Mesenchymal stem cell (in vitro differentiated cells and primary cell): ENCODE measurements at places on chromosomes 4 and X.

GRCh38 chr4:57550198-57550597, 440.0 kb upstream of the IGFBP7 start:
- DNase-seq = no peak
- no peaks in the 10 kb centered on the region for H3K4me1 ChIP-seq
- H3K36me3 ChIP-seq = no peaks in the 10 kb centered on the region

GRCh38 chr4:3607690-3608552, 75.7 kb upstream of the LRPAP1 start:
- DNase-seq = no peak
- no peaks in the 10 kb centered on the region for H3K27me3 ChIP-seq
- H3K4me1 ChIP-seq = peaks cover 2% of the 10 kb centered on the region
- no peak overlapping the region for H3K4me3 ChIP-seq
- H3K36me3 ChIP-seq = no peaks in the 10 kb centered on the region

DNA sequence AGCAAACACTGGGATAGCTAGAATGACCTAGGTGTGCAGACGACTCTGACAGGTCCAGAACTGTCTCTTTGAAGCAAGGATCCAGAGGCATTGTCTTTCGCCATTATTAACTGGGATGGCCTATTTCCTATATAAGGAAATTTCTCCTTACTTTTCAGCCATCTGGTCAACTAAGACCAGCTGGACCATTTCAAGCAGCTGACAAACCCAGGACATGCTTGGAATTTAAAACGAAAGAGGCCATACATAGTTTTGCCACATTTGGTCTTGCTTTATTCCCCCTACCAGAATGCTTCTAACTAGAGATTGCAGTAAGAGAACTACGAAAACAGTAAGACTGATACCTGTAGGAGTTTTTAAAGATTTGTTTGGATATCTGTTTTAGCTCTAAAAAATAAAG, 87.0 kb downstream of the GLRA2 start:
- no peaks in the 10 kb centered on the region for H3K36me3 ChIP-seq
- no peaks in the 10 kb centered on the region for H3K27me3 ChIP-seq
- no peaks in the 10 kb centered on the region for H3K4me1 ChIP-seq
- peak; percentile 8 for DNase-seq
- H3K27ac ChIP-seq = no peak overlapping the region

- no peak overlapping the region for H3K4me3 ChIP-seq
- DNase-seq = no peak
- H3K27ac ChIP-seq = no peak overlapping the region
Observed at GRCh38 chrX:44032479-44032878, 59.3 kb upstream of the NDP start.

GRCh38 chr4:160406263-160406825, 1303.5 kb downstream of the RAPGEF2 start:
- DNase-seq = no peak
- no peaks in the 10 kb centered on the region for H3K27me3 ChIP-seq
- no peak overlapping the region for H3K4me3 ChIP-seq
- H3K4me1 ChIP-seq = no peaks in the 10 kb centered on the region

GRCh38 chr4:44661940-44662622, 10.7 kb upstream of the YIPF7 start:
- no peaks in the 10 kb centered on the region for H3K36me3 ChIP-seq
- H3K4me1 ChIP-seq = no peaks in the 10 kb centered on the region
- no peak overlapping the region for H3K4me3 ChIP-seq
- no peak for DNase-seq
- H3K27me3 ChIP-seq = no peaks in the 10 kb centered on the region

DNA sequence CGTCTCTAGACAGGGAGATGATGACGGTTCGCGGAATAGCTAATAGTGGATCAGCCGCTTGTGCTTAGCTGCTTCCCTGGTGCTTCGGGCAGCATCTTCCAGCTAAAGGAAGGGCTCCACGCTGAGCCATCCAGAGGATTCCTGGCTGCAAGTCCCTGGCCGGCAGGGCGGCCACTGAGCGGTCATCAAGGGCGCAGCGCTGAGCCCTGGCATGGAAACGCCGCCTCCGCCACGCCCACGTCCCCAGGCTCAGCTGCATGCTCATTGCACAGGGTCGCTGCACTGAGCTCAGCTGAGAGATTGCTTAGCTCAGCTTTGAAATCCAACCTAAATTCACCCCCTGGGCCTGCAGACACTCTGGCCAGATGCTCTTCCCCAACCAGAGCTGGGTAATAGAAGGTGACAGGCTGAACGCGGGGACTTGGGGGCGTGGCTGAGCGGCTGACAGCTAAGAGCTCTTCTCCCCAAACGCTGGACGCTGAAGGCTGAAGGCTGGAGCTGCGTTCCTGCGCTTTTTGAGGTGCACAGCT, 118.2 kb upstream of the KIT start:
- peak overlapping the region; percentile 72 for H3K4me3 ChIP-seq
- no peaks in the 10 kb centered on the region for H3K36me3 ChIP-seq
- no peak overlapping the region for H3K27ac ChIP-seq
- no peaks in the 10 kb centered on the region for H3K27me3 ChIP-seq

- no peak overlapping the region for H3K4me3 ChIP-seq
- no peaks in the 10 kb centered on the region for H3K36me3 ChIP-seq
- no peaks in the 10 kb centered on the region for H3K4me1 ChIP-seq
- peak; percentile 65 for DNase-seq
- no peak overlapping the region for H3K27ac ChIP-seq
Observed at GRCh38 chr4:40211224-40212185, 14.7 kb downstream of the RHOH start.

- DNase-seq = peak; percentile 75
- no peak overlapping the region for H3K27ac ChIP-seq
- no peaks in the 10 kb centered on the region for H3K4me1 ChIP-seq
- no peaks in the 10 kb centered on the region for H3K27me3 ChIP-seq
- H3K4me3 ChIP-seq = no peak overlapping the region
Observed at GRCh38 chrX:97399400-97399799, 515.7 kb downstream of the RPA4 start.

DNA sequence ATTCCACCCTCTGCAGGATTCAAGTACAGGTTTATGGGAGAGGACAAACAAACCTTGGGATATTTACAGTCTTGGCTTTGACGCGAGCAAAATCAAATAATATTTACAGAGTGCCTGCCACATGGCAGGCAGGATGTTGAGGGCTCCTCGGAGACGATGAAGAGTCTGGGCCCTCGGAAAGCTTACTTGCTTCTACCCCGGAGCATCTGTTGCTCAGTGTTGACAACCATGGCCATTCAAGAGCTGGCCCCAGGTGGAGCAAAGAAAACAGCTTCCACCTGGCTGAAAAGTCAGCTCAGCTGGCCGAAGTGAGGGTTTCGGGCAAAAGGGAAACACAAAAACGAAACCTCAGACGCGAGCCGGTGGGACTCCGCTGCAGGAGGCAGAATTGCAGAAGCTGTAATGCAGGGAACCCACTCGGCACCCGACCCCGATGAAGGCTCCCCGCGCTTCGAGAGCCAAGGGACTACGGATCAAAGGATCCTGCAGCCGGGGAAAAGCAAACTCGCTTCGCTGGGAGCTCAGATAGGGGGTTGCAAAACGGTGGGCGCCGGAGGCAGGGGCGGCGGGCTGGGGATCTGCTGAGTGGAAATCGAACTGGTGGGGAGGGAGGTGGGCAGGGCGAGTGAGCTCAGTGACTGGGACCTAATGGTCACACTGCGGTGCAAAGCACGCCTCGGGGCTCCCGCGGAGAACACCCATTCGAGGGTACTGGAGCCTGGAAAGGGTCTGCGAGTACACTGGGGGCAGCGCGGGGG, 805 bp downstream of the ATP8A1 start:
- peak overlapping the region; percentile 72 for H3K4me3 ChIP-seq
- H3K27me3 ChIP-seq = no peaks in the 10 kb centered on the region
- peaks cover 9% of the 10 kb centered on the region for H3K4me1 ChIP-seq
- no peaks in the 10 kb centered on the region for H3K36me3 ChIP-seq
- no peak overlapping the region for H3K27ac ChIP-seq
- peak; percentile 29 for DNase-seq
